ENCODE measurements at places on chromosomes 6 and 20.

GRCh38 chr20:63133481-63134091 is 82.3 kb downstream of the YTHDF1 start:
- DNase-seq: no peak

DNA sequence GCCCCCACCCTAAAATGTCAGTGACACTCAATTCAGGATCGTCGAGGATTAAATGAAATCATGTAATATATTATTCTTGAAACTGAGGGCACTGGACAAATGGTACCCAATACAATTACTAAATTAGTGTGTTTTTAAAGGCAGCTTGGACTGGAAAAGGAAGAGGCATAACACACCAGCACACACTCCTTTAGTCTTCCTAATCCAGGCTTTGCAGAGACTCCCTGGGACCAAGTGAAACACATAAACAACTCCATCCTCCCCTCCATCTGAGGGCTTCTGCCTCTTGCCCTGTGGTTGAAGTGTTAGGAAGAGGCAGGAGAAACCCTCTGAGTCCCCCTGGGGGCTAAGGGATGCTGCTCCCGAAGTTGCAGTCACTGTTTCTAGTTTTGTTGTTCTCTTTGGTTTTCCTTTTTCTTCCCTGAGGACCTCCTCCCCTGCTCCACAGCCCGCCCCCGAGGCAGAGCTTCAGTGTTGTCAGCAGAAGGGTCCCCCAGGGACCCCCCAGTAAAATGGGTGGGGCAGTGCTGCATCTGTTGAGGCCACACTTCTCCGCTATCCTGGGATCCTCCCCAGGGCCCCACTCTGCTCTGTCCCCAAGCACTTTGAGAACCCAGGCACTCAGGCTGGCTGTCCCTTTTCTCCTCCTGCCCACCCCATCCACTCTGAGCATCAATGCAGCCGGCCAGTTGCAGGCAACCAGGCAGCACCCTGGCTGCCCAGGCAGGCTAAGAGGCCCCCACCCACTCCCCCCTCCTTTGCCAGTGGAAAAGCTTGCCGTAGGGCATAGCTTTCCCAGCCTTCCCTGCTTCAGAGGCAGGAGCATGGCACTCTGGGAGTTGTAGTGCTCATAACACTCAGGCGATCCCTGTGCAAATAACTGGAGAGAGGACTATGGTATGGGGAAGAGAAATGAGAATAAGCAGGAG is 5.9 kb downstream of the TMEM63B start:
- DNase-seq: no peak

- no peak for DNase-seq
Observed at GRCh38 chr6:38783443-38784228, 68.5 kb downstream of the DNAH8 start.

GRCh38 chr6:123745895-123746294 is 57.8 kb upstream of the NKAIN2 start:
- DNase-seq: no peak

DNA sequence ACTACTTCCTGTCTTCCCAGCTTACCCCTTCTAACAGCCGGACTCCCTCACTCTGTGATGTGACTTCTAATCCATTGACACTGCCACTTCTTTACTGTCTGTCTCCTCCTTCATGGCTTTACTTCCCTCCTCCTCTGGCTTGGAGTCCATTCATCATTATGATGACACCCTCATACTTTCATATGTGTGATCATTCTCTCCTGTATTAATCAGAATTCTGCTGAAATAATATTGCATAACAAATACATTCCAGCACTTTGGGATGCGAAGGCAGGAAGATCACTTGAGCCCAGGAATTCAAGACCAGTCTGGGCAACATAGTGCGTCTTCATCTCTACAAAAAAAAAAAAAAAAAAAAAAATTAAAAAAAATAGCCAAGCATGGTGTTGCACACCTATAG is 147.9 kb upstream of the BTBD3 start:
- DNase-seq: no peak

GRCh38 chr6:38867726-38868125 is 152.6 kb downstream of the DNAH8 start:
- no peak for DNase-seq

DNA sequence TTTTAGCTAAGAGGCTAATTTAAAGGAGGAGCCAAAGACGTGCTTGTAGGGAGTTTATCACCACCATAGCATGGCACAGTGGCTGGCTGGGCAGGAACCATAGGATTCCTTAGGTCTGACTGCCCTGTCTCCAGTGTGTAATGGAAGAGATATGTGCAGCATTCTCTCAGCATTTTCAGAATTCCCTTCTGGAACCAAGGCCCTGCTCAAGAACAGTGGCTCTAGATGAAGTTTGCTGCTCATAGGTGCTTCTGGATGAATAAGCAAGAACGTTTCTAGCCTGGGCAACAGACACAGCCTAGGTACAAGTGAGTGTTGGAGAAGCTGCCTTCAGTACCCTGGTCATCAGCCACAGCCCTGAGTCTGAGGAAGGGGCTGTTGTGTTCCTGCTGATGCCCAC is 69.1 kb downstream of the LCA5 start:
- DNase-seq: no peak

- DNase-seq: no peak
Observed at GRCh38 chr20:63940071-63940471, 16.1 kb downstream of the UCKL1 start.

- no peak for DNase-seq
Observed at GRCh38 chr6:134029495-134030455, 22.6 kb downstream of the SLC2A12 start.

DNA sequence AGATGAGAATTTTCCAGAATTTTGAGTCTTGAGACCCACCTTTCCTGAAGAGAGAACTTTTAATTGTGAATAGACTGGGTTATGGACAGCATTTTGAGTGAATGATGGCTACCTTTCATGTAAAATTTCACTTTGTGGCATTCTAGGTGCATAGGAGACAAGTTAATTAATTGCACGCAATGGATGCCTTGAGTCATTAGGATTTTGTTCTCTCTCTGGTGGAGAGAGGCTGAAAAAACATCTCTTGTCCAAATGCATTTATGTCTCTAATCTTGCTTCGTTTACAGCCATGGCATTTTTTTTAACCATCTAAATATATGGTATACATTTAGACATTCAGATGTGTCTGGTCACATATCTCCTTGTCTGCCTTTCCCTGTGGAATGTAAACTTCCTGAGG is 3.1 kb downstream of the RHAG start:
- DNase-seq: no peak

DNA sequence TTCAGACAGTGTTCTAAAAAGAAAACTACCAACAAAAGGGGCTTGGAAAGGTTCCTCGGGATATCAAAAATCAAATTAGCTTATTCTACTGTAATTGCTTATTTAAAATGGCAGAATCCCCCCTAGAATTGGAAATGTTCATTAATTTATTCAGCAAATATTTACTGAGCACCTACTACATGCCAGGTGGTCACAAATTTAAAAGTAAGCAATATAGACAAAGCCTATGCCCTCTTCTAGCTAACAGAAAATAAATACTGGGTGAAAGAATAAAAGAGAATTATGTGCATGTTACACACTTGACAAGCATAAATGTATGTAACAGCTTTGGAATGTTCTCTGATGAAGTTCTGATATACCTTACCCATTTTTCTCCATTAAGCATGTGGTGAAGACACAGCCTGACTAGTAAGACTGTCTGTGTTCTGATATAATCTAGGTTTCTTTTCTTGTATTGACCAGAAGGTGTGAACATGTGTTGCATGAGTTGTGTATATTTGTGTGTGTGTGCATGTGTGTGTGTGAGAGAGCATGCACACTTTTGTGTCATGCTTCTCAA is 606.7 kb upstream of the CITED2 start:
- DNase-seq: no peak

DNA sequence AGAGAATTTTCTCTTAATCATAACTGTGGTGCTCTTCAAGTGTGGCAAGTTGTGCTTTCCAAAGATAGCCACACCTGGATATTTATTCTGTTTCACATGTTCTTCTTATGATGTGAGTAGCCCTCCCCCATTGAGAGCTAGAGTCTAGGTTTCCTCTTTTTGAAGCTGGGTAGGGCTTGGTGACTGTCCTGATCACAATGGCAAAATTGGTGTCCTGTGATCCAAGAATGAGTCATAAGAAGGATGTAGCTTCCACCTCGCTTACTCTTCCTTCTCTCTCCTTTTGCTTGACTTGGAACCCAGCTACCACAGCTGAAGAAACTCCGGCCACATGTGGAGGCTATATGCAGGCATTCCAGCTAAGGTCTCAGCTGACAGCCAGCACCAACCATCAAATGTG is 7.4 kb upstream of the IGF2R start:
- DNase-seq: no peak

DNA sequence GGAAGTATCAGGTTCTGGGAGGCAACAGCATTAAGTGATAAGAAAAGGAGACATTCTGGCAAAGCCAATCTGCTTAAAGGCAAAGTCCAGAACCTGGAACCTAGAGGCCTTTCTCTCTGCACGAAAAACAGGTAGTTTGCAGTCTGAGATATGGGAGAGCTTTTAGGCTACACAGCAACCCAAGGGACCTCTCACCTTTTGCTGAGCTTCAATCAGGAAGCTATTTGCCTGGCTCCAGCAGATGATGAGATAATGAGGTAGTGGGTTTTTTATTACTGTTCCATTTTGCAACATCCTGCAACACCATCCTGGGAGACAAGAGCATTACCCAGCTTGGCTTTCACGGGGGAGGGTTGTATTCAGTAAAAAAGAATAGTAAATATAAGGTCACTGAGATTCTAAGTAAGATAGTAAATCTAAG is 143.1 kb downstream of the ADGRG6 start:
- no peak for DNase-seq

DNA sequence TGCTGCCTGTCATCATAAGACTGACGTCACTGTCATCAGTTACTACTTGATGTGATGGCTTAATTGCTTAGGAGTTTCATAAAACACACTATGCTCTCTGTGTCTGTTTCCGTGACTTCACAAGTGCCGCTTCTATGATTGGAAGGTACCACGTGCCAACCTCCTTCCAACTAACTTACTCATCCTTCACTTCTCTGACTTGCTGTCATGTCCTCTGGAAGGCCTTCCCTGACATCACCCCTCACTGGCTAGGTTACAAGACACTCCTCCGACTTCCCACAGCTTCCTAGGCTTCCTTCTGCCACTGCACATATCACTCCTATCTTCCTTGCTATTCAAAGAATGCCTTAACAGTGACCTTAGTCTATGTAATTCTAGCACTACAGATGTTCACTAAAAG is 20.4 kb downstream of the SERINC3 start:
- no peak for DNase-seq

DNA sequence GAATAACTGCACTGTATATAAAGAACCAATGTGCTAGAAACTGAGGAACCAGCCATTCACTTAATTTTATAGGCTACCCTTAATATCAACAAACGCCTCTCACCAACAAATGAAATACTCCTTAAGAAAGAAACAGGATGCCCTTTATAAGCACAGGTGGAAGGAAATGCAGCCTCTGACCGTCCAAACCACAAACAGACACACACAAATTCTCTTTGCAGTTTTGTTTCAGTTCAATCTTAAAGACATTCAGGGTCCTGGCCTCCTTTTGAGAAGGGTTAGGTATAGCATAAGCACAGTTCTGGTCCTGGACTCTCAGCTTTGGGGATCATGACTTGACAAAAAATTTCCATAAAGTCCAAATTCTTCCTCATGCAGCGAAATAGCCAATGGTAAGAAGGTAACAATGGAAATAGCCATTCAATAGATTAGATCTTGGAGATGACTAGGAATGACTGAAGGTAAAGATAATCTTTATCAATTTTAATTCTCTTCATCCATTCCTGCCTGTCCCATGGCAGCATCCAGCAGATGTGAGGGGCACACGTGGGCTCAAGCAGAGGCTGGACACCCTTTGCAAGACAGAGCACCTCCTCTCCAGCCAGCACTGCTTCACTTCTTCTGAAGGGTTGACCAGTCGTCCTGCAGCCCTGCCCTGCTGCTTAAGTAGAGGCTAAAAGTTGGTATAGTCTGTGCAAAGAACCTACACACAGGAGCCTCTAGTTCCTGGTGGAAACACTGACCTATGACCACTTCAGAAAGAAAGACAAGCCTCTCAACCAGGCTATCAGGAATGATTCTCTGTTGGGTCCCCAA is 123.9 kb downstream of the CD83 start:
- no peak for DNase-seq

DNA sequence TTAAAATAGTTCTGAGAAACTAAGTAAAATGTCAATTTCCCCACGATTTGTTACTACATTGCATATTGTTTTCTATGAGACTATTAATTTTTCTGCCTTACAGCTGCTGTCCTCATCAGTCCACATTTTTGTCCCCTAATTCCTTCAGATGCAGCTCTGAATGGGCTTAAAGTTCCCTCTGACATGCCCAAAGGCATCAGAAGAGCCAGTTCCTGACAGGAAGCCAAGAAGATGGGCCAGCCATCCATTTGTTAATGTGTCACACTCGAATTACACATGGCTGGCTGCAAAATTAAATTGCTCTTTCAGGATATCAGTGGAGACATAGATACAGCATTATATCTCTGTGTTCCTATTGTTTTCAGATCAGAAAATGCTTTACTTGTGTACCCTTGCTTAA is 1223.0 kb downstream of the EPHA7 start:
- no peak for DNase-seq

DNA sequence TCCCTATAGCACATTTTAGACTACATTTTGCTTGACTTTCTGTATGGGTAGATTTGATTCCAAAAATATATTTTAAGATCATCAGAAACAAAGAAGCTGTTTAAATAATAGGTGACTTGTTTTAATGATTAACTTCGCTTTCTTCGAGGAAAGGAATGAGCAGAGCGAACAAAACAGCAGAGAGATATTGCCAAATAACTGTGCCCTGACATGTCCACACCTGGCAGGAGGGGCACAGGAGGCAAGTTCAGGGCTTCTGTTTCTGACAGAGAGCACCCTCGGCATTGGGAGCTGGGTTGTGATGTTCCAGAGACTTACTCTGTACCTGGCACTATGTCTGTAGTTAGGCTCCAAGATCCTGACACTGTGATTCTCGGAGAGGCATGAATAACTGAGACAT is 155.7 kb upstream of the SASH1 start:
- no peak for DNase-seq

- no peak for DNase-seq
Observed at GRCh38 chr20:14264869-14265268, 72.5 kb downstream of the FLRT3 start.

DNA sequence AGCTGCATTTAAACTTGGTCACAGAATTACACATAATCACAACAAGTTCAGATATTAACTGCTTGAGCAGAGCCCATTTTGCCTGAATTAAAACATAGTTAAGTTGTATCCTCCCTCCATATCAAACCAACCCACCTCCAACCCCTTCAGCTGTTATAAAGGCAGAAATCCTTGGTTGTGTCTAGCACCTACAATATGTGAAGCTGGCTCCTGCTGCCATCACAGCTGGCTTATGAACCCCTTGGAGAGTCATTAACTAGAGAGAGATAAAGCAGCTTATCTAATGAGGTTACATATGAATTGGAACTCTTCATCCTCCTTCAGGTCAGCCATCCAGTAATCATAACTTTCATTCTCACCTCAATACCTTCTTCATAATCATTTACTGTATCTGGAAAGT is 101.8 kb downstream of the EPHA7 start:
- no peak for DNase-seq

- DNase-seq: no peak
Observed at GRCh38 chr6:150091476-150091875, 22.6 kb upstream of the ULBP3 start.

GRCh38 chr20:63086421-63087235 is 79.9 kb upstream of the BHLHE23 start:
- DNase-seq: no peak

- no peak for DNase-seq
Observed at GRCh38 chr6:106674541-106675229, 45.3 kb downstream of the QRSL1 start.

Measured in CD4-positive, alpha-beta T cell treated with Interleukin-21 for 1 hour (primary cell).